ENCODE measurements at places on chromosomes 4 and X.

DNA sequence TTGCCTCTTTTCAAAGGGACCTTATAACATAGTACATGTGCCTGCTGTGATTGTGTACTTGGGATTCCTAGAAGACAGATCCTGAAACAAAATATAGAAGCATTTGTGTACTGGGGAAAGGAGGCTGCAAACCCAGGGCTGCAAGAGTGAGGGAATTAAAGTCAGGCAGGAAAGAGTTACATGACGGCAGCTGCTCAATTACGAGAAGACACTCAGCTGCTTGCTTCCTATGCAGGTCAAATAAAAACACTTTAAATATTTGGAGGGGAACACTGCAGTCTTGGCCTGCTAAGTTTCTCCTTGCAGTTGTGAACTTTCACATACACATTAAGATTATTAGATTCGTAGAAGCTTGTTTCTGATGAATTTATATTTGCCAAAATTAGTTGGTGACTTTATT is 191.9 kb upstream of the CXCL13 start:
- DNase-seq = no peak

- DNase-seq = no peak
These were observed 16.8 kb downstream of the SCFD2 start for GRCh38 chr4:53349091-53349491.

- DNase-seq = no peak
These were observed at the start of gene C4orf36 for GRCh38 chr4:86891762-86892635. Gene C4orf36 (minus strand): TSS chr4:86892422. CDS start chr4:86891520, 902 bp downstream.

DNA sequence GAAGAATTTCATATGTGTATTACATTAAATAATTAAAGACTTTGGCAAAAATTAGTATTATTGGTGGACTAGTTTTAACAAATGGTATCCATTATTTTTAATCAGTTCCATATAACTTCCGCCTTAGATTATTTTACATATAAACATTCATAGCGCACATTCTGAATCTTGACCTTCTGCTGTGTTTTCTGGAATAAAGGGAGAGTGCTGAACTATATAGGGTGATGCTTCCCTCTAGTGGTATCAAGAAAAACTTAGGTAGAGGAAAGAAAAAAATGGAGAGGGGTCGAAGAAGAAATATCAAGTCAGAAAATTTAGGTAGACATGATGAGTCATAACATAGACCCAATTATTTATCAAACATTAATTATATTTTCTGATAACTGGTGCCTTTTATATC is 155.6 kb upstream of the PACRGL start:
- DNase-seq = no peak

DNA sequence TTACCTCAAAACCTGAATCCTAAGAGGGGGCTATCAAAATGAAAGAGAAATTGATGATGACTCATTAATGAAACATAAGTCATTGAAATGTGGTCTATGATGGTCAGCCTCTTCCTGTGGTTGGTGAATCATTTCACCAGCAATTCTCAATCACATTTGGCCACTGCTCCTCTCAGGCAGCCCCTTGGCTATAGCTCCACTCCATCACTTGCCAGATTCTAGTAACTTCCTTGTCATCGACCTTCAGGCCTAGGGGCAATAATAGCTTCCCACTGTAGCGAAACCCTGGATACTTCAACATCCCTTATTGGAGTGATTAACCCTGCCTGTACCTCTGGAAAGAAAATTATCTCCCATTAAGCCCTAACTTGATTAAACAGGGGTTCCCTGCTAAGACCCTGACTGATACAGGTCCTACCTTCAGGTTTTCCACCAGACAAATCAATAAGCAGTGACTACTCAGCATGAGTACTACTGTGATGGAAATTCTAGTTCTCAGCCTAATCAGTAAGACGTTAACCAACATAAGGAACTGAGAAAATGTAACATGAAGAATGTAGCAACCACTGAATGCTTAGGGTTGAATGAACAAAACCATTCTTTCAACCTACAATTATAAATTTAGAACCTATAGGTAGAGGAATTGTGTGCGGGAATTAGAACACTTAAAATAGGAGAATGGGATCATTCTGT is 30.4 kb downstream of the ADH7 start:
- no peak for DNase-seq

- no peak for DNase-seq
These were observed 19.7 kb upstream of the BBS12 start for GRCh38 chr4:122712782-122713181.

DNA sequence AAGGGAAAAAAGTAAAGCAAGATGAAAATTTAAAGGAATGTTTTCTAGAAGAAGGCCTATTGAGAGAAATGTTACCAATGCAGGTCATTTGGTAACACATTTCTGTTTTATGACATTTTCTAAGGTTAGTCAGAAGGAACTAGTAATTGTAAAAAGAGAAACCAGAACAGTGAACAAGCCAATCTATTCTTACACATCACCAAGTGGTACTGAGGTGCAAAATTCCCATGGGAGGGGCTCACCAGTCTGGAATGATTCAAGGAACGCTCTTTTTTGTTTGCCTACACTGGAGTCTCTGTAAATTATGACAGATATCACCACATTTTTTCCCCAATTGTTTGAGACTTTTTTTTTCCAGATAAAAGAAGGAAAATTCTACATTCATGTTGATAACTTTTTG is 404.7 kb upstream of the CNKSR2 start:
- DNase-seq = no peak

Measured in activated gamma-delta T cell treated with Interleukin-2 at 50 U/mL for 16 hours (primary cell).